ENCODE measurements at places on chromosomes 3 and 15.

- DNase-seq: no peak
These were observed 48.2 kb downstream of the TNIK start for GRCh38 chr3:171412054-171412453.

GRCh38 chr3:181570472-181570871 is 141.3 kb upstream of the SOX2 start:
- no peak for DNase-seq

- DNase-seq: no peak
These were observed 24.6 kb downstream of the OPA1 start for GRCh38 chr3:193617628-193618027.

DNA sequence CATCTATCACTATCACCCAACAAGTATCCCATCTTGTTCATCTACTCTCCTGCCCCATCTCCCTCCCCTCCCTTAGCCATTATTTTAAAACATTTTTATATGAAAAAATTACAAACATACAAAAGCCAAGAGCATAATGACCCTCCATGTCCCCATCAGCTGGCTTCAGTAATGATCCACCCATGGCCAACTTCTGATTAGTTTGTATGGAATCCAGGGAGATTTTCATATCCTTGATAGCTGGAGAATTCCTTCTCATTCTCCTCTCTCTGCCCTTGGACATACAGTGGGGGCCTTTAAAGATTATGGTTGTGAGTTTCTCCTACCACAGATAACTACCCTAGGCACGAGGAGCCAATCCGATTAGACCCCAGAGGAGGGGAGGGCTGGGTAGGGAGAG is 40.2 kb downstream of the IRAK2 start:
- DNase-seq: no peak

GRCh38 chr3:9581742-9582141 is 28.1 kb upstream of the LHFPL4 start:
- no peak for DNase-seq

GRCh38 chr3:126758026-126758425 is 54.0 kb downstream of the CHCHD6 start:
- no peak for DNase-seq

All from cortex of kidney (tissue), 1 donor.